ENCODE measurements at places on chromosomes 13 and 19. TPM values are rescaled to one million over a fixed set of nuclear protein-coding genes. Genes with fewer than 3 reads are reported as not detected.

The TBC1D17 gene
- total RNA-seq = 30.5 TPM

The SCN1B gene
- total RNA-seq = 3.6 TPM

The ZNF729 gene
- total RNA-seq = not detected

The CILP2 gene
- not detected for total RNA-seq

DNA sequence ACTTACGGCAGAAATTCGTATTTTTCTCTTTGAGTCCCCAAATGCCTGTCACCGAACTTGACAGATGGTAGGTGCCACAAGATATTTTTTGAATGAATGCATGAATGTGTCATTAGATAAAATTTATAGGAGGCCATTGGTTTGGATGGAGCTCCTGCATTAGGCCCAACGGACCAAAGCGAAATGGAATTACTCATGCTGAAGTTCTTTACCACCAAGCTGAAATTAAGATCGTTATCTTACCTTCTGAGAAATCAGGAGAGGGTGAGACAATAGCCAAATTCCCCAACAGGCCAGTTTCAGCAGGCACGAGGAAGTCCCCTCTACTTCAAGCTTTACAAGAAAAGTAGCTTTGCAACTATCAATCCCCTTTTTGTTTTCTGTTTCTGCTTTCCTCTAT is 452.5 kb upstream of the ARGLU1 start:
- no peak for DNase-seq

DNA sequence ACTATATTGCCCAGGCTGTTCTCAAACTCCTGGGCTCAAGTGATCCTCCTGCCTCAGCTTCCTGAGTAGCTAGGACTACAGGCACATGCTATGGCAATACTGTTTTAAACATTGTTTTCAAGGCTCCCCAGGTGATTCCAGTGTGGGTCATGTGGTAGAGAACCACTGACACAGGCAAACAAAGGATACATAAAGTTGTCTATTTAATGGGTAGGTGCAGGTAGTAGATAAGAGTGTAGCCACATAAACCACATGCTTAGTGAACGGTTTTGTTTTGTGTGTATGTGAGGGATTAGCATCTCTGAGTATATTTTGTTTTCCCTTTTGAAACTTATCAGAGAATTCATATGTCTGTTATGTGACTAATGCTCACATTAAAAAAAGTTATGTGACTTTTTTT is 36.7 kb downstream of the USPL1 start:
- no peak for DNase-seq

DNA sequence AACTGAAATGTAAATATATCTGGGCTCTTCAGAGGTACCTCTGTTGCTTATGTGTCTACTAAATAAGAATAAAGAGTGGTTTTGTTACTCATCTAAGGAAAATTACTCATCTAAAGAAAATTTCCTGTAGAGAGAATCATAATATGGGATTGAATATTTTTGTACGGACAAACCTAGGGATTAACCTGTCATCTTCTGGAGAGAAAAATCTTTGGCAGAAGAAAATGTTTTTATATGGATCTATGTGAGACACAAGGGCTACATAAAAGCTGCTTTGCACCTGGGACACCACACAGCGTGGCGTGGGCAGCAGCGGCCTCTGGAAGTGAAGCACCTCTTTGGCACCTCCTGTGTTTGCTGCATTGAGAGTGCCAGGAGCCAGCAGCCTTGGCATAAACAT is 242.9 kb upstream of the DACH1 start:
- peak; percentile 23 for DNase-seq

DNA sequence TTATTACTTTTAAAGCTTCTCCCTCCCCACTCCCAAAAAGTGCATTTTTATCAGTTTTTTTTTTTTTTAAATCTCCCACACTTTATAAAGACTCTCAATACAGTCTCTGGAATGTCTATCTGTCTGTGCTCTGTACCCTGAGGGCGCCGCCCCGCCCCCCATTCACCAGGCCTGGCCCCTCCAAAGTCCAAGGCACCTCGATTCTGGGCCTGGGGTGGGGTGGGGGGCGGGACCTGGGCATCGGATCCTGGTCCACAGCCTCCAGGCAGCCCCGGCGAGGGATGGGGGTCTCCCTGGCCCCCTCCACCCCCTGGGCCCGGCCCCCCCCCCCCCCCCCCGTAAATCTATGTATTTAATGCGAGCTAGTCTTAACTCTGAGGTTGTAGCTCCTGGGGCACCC is 23.3 kb downstream of the ZBTB7A start:
- DNase-seq = peak; percentile 32

DNA sequence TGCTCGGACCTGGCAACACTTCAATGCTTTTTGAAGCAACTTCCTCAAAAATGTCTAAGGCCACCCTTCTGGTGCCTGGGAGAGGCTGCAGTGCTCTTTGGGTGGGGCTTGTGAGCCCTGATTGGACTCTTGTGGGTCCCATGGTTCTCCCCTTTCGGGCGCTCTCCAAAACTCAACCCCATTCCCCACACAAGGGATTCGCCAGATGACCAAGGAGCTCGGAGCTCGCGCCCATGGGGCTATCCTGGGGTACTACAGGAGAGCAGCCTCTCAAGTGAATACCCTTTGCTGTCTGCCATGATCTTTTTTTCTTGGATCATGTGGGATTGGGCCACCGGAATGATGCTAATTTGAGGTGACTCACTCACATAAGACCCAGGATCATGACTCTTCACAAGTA is 29.7 kb upstream of the KL start:
- DNase-seq = no peak

Data from pancreas (tissue), 10 donors.